DMS153 (cell line): ENCODE measurements at places on chromosomes 6 and 20.

GRCh38 chr6:125904871-125905270, 51.7 kb upstream of the HINT3 start:
- no peak for DNase-seq

GRCh38 chr20:53839423-53840176, 230.8 kb downstream of the BCAS1 start:
- DNase-seq: no peak

GRCh38 chr20:37668166-37668565, 25.7 kb upstream of the CTNNBL1 start:
- no peak for DNase-seq

- DNase-seq: no peak
Observed at GRCh38 chr6:135358985-135359384, 138.6 kb downstream of the AHI1 start.

DNA sequence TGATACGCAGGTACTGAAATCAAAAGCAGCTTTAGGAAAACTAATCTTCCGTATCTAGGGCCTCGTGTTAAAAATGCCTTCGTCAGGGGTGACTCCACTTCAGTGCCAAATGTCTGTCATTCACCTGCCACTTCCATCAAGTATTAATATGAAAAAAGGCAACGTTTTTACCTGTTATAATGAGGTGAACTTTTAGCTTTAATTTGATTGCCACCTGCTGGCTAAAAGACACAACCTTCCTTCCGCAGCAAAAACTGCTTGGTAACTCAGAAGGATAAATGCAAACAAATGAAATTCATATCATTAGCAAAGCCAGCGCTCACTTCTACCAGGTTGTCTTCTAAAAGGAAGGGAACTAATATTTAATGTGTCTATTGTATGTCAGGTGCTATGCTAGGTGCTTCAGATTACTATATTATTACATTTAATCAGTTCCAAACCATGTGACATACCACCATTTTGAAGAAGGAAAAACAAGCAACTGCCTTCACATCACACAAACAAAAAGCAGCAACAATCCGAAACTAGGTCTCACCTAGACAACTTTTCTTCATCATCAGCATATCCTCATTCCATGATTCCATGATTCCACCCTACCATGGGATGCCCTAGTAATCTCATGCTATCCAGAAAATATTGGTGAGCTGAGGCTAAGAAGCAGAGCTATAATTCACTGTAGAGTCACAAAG, 20.6 kb upstream of the ARHGAP18 start:
- DNase-seq: no peak

DNA sequence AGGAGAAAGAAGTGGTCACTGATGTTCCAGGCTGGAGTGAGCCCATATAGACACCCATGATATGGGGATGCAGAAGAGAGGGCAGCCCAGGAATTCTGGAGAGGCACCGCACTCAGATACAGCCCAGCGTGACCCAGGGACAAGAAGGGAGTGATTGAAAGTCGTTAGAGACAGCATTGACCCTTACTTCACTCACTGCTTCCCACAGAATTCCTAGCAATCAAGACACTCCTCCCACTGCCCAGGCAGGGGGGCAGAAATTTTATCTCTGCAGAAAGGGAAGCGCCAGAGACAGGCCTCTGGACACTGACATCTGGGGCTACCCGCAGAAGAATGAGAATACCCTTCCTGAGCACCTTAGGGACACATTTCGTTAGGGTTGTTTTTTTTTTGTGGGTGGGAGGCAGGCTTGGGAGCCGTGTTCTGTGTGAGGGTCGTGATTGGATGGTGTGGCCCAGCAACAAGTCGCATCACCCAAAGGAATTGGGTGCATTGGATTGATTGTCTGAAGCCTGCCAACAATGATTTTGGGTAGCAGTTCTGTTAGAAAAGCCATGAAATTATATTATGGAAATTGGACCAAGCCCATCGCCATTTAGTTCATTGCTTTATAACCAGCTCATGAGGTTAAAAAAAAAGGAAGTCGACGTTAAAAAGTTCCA, 45.9 kb upstream of the MAP3K4 start:
- no peak for DNase-seq

GRCh38 chr6:26057899-26058298, 29.3 kb upstream of the HFE start:
- DNase-seq: no peak

GRCh38 chr20:62266340-62266739, 28.0 kb downstream of the OSBPL2 start:
- no peak for DNase-seq

DNA sequence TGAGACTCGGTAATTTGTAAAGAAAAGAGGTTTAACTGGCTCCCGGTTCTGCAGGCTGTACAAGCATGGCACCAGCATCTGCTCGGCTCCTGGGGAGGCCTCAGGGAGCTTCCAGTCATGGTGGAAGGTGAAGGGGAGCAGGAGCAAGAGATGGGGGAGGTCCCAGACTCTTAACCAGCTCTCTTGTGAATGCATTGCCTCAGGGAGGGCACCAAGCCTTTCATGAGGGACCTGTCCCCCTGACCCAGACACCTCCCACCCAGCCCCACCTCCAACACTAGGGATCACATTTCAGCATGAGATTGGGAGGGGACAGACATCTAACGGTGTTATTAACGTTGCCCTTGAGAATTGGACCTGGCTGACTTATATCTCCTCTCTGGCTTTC, 68.6 kb downstream of the PTPN1 start:
- DNase-seq: no peak

- DNase-seq: no peak
Observed at GRCh38 chr20:2768632-2769015, 31.8 kb downstream of the CPXM1 start.

DNA sequence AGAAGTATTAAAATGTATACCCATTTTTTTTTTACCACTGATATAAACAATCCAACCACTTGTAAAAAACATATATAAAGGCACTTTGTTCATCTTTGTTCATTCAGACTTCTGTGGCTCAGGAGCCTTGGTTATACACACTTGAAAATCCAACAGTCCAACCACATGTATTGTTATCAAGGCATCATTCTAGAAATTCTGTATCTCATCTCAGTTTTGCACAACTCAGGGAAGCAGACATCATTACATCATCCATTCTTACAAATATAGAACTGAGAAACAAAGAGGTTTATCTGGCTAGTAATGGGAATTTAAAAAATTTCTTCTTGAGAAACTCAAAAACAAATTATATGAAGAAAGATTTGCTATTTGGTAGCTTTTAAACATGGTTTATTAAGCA, 88.1 kb downstream of the HMGCLL1 start:
- DNase-seq: no peak

GRCh38 chr6:30857549-30857948, 26.8 kb upstream of the DDR1 start:
- DNase-seq: no peak

DNA sequence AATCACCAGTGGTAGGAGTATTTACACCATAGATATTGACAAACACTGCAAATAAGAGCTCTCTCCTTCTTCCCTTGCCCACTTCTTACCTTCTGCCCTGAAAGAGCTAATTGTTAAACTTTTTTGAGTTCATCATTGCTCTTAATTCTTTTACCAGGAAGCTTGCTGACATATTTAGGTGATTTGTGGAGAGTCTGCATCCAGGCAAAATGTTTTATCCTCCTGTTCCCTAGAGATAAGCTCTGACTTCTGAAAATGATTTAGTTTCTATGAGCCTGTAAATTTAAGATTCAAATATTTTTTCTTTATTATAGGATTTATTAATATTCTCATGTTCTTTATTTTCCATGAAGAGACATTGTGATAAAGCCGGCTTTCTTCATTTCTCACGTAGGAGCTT, 81.5 kb downstream of the ADGRB3 start:
- DNase-seq: no peak

DNA sequence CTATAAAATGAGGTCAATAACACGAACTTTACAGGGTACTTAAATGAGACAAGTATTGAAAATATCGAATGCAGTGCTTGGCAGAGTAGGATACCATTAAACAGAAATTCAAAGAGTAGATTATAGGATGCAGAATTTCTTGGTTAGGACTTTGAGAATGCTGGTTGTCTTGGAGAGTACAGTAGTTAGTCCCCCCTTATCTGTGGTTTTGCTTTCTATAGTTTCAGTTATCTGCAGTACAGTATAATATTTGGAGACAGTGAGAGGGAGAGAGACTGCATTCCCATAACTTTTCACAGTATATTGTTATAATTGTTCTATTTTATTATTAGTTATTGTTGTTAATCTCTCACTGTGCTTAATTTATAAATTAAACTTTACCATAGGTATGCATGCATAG, 290.5 kb downstream of the BTBD9 start:
- no peak for DNase-seq

DNA sequence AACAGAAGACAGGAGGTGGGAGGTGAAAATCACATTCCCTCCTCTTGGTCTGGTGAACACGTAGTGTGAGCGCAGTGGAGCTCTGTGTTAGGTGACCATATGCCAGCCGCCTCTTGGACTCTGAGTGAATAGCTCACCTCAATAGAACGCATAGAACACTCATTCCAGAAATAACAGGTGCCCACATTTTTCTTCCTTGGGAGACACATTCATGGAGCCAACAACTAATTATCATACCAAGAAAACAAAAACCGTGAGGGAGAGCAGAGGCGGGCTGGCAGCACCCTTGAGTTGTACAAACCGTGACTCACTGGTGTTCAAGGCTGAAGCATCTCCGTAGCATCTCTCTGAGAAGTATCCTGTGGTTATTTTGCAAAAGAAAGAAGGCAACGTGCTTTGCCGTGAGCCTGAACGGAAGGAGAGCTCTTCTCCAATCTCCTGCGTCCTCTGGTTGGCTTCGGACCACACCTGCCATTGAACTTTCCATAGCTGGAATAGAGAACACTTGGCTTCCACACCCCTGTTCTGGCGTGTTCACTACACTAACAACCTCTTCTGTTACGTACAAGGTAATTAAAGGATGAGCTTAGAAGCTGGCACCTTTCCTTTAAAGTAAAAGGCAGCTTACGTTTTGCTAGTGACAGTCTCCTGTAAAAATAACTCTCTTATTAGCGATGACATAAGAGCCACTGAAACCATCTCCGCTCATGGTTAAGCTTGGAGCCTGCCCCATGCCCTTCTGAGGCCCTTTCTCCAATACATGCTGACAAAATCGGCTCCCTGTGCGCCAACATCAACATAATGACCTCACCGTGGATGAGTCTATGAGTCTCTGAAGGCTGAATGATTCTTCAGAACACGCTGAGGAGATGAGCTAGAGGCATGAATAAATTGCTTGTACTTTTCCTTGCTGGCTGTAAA, 30.2 kb upstream of the SGK1 start:
- no peak for DNase-seq

- DNase-seq: peak; percentile 56
Observed at GRCh38 chr6:159929819-159930218, 39.0 kb downstream of the MAS1 start.

DNA sequence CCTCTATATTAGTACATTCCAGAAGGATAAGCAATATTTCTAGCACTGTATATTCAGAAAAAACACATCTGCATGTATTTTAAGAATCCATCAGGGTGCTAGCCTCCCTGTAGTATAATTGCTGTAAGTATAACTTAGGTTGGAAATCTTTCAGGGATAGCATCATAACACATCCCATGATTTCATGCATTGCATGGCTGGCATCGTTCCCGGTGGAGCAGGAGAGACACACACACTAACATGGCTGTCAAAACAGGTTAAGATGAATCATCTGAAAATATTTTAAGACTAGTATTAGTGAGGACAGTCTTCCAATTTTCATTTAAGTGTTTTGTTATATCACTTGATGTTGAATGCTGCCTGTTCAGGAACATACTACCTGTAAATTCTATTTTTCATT, 32.1 kb upstream of the CENPW start:
- DNase-seq: no peak

DNA sequence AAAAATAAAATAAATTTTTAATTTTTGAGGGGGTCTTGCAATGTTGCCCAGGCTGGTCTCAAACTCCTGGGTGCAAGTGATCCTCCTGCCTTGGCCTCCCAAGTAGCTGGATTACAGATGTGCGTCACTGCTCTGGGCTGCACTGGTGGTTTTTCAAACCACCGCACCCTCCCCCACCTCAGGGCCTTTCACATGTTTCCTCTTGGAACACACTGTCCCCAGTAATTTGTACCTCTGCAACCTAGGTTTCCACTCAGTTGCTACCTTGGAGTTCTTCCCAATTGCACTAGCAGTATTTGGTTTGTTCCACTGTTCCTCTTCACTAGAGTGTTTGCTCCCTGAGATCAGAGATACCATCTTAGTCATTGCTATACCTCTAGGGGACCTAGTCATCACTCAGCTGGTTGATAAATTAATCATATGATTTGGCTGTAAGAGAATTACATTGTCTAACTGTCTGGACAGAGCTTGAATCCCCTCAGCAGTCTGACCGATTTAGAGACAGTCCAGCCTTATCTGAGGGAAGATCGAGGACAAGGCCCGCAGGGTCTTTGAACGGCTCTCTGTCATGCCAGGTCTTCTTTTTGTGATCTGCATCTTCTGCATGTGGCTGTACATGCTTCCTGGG, 32.0 kb downstream of the CEP43 start:
- DNase-seq: no peak

DNA sequence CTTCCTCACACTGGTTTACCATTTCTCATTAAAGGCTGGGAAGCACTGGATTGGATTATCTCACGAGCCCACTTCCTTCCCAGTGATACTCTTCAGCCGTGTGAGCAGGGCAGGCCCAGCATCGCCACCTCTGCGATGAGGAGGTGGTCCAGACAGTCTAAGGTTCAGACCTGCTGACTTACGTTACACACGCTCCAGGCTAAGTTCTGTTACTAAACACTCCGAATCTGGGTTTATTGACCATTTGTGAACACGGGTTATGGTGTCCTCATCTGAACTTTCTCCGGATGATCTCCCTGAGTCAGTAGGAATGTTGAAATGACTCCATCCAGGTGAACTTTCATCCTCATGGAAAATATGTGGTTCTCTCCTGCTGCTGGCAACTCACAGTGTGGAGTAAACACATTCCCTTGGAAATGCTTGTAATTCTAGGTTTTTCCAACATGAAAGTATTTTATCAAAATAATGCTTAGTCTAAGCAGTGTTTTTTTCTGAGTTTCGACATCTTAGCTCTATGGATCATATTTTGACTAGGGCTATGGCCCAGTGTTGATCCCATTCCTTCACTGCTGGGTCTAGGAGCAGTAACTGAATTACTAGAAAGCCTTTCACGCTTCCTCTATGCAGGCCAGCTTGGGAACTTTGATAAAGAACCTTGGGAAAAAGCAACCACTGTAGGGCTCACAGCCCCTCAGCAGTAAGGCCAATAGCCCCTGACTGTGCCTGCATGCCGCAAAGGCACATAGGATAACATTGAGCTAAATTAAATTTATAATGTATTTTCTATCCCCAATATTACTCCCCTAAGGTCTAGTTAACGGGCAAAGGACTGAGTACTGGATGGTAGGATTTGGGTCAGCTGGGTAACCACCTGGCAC, 37.7 kb upstream of the PXDC1 start:
- no peak for DNase-seq
